ENCODE measurements at places on chromosomes 12 and 14.

DNA sequence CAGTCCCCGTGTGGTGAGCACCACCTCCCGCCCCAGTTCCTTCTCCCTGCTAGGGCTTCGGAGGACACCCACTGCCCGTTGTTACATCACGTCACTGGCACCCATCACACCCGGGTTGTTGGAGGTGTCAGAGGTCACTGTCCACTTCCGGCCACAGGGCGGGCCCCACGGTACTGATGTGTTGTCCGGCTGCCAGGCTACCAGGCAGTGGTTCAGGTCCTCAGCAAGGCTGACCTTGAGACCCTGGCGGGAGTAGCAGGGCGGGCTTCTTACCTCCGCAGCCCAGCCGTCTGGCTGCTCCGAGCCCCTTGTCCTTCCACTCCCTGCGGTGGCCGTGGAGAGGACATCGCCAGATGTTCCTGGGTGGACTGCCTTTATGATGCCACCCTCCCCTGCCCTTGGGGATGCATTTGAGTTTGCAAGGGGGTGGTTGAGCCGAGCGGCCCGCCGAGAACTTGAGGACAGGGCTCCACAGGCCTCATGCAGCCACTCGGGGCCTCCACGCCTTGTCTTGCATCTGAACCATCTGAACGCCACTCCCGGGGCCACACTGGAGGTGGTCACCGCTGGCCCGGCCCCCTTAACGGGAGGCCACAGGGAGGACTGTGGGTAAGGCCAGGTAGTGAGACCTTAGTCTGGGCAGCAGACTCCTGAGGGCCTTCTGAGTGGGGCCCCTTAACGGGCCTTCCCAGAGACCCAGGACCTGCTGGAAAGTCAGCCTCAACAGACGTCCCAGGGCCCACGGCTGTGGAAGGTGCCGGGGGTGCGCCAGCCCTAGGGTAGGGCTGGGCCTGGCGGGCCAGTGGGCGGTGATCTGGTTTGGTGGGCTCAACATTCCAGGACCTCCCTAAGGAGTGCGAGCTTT, 27.1 kb upstream of the PLD4 start:
- DNase-seq: no peak

GRCh38 chr14:91649930-91650329, 82.0 kb downstream of the CATSPERB start:
- DNase-seq: no peak

- no peak for DNase-seq
These were observed 17.5 kb downstream of the MTA1 start for GRCh38 chr14:105436891-105437722.

- DNase-seq: no peak
These were observed 155.0 kb downstream of the CRADD start for GRCh38 chr12:93832131-93832530.

DNA sequence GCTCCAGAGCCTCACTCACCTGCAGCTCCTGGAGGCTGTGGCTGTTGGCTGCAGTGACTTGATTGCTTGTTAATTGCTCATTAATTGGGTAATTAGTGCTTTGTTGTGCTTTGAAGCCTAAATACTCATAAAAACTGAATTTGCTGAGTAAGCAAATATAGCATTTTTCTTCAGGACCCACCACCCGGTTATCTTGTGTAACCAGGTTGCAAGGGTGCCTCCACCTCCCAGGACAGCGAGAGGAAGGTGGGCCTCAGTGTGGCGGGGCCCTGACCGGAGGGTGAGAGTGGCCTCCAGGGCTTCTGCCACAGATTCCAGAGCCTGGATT, 48.7 kb downstream of the FBRSL1 start:
- no peak for DNase-seq

DNA sequence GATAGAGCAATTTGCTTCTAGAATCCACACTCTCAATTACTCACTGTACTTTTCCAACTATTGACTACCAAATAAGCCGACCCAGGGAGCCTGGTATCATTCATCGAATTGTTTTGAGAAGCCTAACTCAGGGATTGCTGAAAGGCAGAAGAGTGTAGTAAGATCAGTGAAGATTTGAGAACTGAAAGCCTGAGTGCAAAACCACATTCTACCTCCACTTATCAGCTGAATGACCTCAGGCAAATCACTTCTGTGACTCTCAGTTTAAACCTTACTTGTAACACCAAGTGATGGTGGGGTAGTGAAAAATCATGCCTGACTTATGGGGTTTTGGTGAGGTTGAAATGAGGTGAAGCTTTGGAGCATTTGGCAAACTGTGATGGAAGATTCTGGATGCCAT, 126.1 kb upstream of the MAX start:
- DNase-seq: no peak

DNA sequence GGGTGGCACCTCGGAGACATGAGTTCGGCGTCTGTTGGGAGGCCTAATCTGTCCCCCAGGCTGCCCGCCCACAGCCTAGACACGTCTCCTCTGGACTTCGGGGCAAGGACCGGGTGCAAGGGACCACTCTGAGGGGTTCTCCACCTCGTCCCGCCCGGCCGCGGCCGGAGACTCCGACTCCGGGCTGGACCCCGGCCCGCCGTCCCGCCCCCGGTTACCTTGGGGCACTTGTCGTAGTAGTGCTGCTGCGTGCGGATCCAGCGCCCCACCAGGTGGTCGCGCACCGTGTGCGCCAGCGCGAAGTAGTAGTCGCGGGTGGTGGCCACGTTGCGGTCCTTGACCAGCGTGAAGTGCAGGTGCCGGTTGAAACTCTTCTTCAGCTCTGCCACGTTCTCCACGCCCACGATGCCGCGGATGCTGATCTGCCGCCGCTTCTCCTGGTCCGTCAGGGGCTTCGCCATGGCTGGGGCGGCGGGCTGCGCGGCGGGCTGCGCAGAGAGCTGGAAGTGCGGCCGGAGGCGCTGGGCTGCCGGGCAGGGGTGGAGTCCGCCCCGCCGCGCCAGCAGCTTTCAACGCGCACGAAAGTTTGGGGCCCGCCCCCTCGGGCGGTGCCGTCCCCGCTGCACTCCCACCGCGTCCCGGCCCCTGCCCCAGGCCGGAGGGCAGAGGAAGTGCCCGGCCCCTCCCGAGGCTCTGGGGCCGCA, at the start of gene PYGL:
TSS of gene PYGL (minus strand) at position 541 of the 704 bp plus-strand sequence. CDS start at position 461, 80 bp downstream.
- no peak for DNase-seq

DNA sequence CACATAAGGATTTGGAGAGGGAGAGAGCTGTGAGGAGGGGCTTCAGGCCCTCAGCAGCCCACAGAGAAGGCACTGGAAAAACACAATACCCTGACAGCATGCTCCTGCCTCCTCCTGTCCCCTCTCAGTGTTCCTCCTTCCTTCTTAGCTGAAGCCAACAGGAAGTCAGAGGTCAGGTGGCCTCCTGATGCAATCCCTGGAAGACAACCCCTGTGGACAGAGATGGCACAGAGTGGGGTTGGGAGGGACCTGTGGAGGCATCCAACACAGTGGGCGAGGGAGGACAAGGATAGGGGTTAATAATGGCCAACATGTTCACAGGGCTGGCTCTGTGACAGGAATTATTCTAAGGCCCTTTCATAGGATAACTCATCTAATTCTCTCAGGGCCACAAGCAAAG, 15.4 kb upstream of the IFI27L2 start:
- DNase-seq: no peak

DNA sequence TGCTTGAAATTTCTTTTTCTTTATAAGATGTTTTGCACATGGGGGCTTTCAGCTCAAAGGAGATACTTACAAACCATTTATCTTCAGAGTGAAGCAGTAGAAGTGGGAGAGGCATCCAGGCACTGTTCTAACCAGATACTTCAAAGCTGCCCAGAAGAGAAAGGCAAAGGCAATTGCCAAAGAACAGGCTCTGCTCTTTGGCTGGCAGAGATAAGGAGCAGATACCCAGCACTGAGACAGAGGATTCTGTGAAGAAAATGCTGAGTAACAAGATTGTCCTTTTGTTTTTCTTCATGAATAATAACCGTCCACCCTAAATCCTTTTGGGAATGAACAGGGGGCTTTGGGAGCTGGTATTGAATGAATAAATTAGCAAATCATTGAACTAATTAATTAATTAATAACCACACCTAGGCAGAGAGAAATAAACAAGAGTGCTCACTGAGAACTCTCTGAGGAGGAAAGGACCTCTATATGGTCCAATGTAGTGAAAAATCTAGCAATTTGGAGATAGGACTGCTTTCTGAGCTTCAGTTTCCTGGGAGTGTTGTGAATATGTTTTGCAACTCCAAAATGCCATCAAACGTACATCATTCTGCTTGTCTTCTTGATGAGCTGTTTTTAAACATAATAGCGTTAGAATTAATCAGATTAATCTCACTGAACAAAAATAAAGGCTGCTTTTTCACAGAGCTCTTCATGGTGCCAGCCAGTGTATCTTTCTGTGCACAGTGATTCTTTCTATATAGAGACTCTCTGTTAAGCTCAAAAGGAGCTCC, 192.8 kb upstream of the AMIGO2 start:
- DNase-seq: no peak

- no peak for DNase-seq
These were observed 14.1 kb upstream of the GPRC5A start for GRCh38 chr12:12877153-12877768.

GRCh38 chr12:54304187-54304810, 3.5 kb upstream of the NFE2 start:
- DNase-seq: no peak

GRCh38 chr12:6363330-6364043, 11.9 kb downstream of the SCNN1A start:
- peak; percentile 51 for DNase-seq

- no peak for DNase-seq
These were observed 366.3 kb upstream of the GARIN6 start for GRCh38 chr12:99281277-99281676.

GRCh38 chr12:92721130-92721529, 18.3 kb downstream of the PLEKHG7 start:
- DNase-seq: no peak

DNA sequence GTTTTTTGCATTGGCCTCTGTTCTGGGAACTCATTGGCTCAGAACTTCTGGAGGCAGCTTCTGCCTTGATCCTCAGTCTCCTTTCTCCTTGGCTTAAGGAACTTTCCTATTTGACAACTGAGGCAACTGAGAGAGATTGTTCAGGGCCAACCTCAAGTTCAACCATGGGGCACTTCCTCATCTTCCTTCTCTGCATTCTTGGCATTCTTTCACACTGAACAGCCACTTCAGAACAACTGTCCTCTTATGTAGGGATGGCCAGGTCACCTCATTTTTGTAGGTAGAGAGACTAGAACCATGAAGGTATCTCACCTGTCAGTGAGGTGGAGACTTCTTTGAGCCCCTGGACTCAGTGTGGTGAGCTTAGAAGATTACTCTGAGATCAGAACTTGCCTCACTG, 63.0 kb upstream of the NRXN3 start:
- no peak for DNase-seq

- DNase-seq: no peak
These were observed 20.4 kb downstream of the YAF2 start for GRCh38 chr12:42217656-42218055.

- no peak for DNase-seq
These were observed 238.8 kb upstream of the RGS6 start for GRCh38 chr14:71693381-71693780.

DNA sequence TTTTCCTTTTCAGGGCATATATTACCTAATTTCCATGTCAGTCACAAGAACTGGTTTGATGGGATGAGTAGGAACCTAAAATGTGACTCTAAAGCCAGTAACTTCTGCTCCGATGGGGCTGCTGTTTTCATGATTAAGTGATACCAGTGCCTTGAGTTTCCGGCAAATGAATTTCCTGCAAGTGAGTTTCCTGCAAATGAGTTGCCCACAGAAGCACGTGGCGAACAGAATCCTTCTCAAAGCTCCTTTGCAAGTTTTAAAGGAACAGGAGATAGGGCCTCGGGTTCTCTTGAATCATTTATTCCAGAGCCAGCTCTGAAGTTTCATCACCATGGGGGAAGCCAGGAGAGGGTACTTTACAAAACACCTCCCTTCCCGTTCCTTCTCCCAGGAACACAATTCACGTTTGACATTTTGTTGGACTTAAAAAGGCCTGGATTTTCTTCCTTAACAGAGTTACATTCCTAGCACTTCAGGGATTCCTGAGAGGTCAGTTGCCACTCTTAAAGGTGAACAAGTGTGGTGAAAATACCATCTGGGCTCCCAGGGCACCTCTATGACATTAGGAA, 2.2 kb upstream of the PPTC7 start:
- no peak for DNase-seq

DNA sequence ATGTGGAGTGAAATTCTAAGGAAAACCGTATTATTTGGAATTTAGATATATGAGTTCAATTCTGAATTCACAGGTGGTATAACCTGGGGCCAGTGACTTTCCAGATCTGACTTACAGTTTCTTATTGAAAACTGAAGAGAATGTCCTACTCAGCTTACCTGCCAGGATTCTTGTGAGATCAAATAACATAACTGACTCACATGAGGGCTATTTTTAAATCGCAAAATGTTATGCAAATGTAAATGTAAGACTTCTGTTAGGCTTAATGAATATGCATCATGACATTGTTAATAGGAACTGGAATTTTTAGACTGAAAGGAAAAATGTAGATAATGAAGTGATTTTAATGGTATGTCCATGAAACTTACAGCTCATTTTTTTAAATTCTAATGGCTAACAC, 1142.1 kb downstream of the FLRT2 start:
- no peak for DNase-seq

GRCh38 chr12:59652130-59652529, 56.3 kb downstream of the SLC16A7 start:
- DNase-seq: no peak

DNA sequence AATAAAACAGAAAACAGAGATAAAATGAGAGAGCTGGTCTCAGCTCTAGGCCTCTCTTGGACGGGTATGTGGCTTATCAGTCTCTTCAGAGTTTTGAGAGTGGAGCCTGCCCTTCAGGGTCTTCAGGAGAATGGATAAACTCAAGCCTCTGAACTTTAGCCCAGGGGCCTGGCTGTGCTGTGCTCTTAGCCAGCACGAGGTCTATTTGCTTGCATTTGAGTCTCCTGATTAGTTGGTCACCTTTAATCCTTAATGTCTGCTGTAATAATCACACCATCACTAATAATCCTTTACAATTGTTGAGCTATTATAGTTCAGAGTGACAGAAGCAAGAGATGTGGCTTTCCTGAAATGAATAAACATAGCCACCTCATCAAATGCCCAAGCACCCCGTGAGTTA, 24.3 kb downstream of the KRT80 start:
- no peak for DNase-seq

GRCh38 chr14:64971943-64972791, at the start of gene RAB15:
Gene RAB15 (minus strand): TSS chr14:64972336. CDS start chr14:64972076, 260 bp downstream.
- DNase-seq: peak; percentile 23

GRCh38 chr12:126747530-126748149, 1519.3 kb upstream of the TMEM132C start:
- DNase-seq: no peak

DNA sequence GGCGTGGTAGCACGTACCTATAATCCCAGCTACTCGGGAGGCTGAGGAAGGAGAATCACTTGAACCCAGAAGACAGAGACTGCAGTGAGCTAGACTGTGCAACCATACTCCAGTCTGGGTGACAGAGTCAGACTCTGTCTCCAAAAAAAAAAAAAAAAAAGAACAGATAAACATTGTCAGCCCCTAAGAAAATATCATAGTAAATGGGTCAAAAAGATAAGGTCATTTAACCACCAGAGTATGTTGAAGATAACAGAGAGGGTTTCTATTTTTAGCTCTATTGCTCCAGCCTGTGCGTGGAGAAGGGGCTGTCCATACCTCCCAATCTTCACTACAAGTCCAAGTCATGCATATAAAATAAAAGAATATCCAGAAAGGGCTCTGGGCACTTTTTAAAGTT, 15.4 kb downstream of the LGMN start:
- DNase-seq: no peak

- no peak for DNase-seq
These were observed 3.3 kb upstream of the APPL2 start for GRCh38 chr12:105239304-105239703.

GRCh38 chr14:90386321-90386720, 10.5 kb upstream of the CALM1 start:
- DNase-seq: no peak

- DNase-seq: no peak
These were observed 177.7 kb upstream of the RASSF8 start for GRCh38 chr12:25780771-25781170.

GRCh38 chr12:91948504-91948903, 197.1 kb downstream of the BTG1 start:
- no peak for DNase-seq

All from stimulated activated CD4-positive, alpha-beta T cell treated with anti-CD3 and anti-CD28 coated beads, Interleukin-15, amount 100 ng/mL, for 1 hour (primary cell).